ENCODE measurements at places on chromosomes 2 and 18.
A peak's percentile ranks its signal among the peaks of the same experiment; 100 is the strongest.

GRCh38 chr2:54557601-54558187 lies 101.6 kb downstream of the SPTBN1 start:
- DNase-seq, result peak; percentile 75

DNA sequence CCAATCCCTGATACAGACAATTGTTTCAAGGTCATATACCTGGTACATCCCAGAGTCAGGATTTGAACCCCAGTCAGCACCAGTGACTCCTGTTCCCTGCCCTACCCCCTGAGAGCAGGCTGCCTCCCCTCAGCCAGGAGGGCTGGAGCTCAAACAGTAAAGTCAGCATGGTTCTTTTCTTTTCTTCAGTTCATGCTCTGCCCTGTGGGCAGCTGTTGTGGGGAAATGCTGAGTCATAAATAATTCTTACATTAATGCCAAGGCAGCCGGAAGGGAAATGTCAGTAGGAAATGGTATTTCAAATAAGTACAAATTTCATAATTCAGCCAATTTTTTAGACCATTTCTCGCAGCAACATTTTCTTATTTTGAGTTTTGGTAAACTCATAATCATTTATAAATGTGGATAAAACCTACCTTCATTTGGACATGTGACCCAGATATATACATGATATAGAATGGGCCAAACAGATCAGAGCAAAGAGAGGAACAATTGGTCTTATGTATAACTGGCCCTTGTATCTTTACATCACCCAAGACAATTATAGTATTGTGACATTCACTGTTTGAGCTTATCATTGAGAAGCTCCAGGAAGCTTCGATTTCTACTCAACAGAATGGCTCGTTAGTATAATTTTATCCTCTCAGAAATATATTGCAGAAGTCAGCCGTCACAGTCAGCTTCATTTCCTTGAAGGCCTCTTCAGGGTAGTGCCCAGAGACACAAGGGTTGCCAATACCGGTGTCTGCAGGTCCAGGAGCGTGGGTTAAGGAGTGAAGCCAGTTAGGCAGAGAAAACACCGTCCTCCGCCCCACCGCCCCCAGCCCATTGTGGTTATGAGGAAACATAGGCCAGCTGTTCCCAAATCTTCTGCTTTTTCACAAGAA lies 28.0 kb upstream of the SCYGR1 start:
- peak; percentile 80 for DNase-seq

GRCh38 chr2:151367571-151367970 lies 10.2 kb downstream of the TNFAIP6 start:
- DNase-seq, result peak; percentile 78

DNA sequence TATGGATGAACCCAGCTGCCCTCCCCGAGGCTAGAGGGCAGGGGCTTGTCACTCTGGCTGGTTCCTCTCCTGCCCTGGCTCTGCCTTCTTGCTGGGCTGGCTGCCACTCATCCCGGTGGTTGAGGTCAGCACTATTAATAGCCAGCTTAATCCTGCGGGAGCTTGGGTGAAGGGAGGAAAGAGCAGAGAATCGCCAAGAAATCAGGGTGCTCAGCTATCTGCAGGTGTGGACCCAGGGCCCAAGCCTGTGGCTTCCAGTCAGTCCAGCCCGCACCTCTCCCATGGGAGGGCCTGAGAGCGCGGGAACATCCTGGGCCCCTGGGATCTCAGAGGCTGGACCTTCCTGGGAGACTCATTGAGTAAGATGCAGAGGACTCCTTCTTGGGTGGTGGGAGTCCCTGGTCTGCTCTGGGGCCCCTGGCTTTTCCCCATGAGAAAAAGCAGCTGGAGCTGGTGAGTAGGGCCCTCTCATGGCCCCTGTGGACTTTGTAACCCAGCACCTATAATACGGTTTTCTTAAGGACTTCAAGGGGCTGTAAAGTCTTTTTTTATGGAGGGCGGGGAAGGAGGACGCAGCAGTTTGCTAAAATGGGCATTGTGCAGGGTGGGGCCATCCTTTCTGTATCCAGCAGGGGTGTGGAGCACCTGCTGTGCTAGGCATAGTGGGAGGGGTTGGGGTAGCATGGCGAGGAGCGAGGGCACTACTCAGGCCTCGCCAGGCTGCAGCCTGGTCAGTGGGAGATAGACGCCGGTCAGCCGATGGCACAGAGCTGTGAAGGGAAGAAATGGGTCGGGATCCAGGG lies 27.4 kb upstream of the CNNM3 start:
- DNase-seq, result peak; percentile 78

- DNase-seq, result peak; percentile 95
These were observed 39.8 kb downstream of the ADCYAP1 start for GRCh38 chr18:944440-944839.

DNA sequence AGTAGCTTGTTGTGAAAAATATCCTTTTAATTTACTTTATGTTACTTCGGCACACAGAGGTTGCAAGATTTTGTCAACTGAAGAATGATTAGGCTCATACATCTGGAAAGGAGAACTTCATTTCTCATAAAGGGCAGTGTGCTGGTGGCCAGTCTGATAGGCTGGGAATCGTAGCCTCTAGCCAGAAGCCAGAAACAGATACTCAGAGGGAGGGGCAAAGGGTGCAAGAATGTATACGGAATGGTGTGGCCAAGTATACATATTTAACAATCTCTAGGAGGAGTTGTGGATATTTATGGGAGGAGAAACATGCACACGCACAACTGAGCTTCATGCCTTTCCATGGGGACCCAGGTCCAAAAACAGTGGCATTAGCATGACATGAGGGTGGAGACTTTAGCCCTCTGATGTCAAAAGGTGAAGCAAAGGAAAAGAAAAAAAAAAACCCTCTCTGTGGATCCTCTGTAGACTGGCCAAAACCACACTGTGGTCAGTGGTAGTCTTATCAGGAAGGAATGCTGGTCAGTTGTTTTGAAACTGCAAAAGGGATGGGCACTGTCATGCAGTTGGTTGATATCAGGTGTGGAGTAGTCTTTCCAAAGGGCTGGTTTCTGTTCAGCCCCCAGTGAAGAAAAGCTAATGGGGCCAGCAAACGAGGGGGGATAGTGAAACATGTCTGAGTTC lies 34.9 kb upstream of the APCDD1 start:
- DNase-seq, result peak; percentile 53

- DNase-seq, result peak; percentile 83
These were observed 88.3 kb downstream of the SOWAHC start for GRCh38 chr2:109702250-109702985.

GRCh38 chr18:79465392-79465991 lies 69.8 kb downstream of the NFATC1 start:
- DNase-seq, result no peak

GRCh38 chr2:151905963-151906632 lies 77.9 kb upstream of the ARL5A start:
- DNase-seq, result no peak

- no peak for DNase-seq
These were observed 33.2 kb downstream of the HS6ST1 start for GRCh38 chr2:128285329-128285931.

- DNase-seq, result no peak
These were observed 81.6 kb upstream of the NFU1 start for GRCh38 chr2:69518841-69519240.

GRCh38 chr2:10476723-10477442 lies 28.8 kb upstream of the ODC1 start:
- DNase-seq, result no peak

DNA sequence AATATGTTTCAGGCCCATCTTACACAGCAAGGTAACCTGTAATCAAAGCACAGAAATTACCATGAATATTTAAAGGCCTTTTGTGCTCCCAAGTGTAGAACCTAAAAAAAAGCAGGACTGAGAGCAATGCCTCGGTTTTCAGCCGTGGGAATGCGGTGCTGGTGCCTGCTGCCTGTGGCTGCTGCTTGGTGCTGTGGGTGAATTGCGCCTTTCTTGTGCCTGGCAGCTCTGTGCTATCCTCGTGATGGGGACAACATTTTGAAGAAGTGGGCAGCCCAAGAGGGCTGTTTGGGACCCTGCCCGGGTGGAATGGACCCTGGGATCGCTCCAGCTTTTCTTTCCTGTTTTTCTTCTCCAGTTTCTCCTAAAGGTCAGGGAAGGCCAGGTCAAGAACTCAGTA lies 91.2 kb downstream of the ASAP2 start:
- no peak for DNase-seq

DNA sequence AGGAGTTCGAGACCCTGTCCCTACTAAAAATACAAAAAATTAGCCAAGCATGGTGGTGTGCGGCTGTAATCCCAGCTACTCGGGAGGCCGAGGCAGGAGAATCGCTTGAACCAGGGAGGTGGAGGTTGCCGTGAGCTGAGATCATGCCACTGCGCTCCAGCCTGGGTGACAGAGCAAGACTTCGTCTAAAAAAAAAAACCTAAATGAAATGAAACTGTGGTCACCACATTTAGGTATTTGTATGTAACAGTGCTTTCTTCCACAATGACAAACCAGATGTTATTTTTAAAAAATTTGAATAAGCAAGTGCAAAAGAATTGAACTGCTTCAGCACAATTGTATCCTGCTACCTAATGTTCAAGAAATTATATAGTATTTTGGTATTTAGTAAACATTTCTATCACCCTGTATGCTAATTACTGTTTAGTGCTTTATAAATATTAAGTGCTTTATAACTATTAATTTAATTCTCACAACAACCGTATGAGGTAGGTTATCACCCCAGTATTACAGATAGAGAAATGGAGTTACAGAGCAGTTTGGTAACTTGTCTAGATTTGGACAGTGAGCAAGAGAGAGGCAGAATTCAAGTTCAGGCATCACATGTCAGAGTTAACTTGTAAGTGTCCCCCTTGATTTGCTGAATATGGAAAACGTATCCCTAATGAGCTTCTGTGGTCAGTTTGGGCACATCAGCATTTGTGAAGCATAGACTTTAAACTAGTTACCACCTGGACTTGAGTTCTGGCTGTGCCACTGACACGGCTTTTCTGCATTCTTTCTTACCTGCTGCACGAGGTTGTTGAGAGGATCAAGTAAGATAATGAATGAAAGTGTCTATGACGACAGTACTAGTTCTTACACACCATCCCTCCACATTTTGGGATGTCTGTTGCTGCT lies 14.4 kb downstream of the PHLPP1 start:
- no peak for DNase-seq

DNA sequence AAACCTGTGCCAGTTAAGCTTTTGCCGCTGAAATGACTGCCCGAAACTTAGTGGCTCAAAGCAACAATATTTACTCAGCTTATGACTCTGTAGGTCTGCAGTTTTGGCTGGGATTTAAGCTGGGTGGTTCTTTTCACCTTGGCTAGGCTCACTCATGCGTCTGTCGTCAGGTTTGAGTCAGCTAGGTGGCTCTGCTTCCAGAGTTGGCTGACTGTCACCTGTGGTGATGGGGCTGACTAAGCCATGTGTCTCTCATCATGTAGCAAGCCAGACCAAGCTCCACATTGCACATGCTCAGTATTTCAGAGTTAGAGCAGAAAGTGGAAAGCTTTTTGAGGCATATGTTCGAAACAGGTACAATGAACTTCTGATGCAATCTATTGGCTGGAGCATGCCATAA lies 354.8 kb downstream of the MEIS1 start:
- DNase-seq, result no peak

DNA sequence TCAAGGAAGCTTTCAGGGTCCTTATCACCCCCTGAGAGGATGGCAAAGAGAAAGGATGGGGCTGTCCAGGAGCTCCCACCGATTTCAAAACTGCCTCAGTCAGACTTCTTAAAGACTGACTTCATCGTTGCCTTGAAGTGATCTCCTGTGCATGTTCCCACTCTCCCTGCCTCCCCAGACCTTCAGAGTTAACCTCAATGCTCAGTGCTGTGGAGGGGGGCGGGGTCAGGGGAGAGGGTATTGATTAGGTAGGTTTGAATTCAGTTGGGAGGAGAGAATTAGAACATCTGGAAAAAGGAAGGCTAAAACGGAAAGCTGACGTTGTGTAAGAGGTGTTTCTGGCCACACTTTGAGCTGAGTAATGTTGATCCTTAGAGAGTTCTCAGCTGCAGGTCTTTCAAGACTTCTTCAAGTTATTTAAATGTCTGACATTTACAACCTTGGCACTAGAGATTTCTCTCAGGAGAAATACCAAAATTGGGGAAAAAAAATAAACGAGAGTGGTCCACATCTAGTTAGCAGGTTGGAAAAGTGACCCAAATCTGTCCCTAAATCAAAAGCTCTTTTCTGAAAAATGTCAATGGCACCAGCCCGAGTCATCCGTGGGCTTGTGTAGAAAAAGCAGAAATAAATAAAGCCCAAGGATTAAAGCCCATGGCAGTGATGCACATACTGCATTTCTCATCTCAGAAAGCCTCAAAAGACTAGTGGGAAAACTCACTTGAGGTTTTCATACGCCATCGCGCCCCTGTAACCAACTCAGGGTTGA lies 134.7 kb upstream of the EPAS1 start:
- DNase-seq, result no peak

- peak; percentile 80 for DNase-seq
These were observed 18.3 kb downstream of the DNPEP start for GRCh38 chr2:219369447-219369861.

GRCh38 chr2:224596289-224596688 lies 11.1 kb upstream of the CUL3 start:
- no peak for DNase-seq

GRCh38 chr18:41501848-41502247 lies 453.2 kb upstream of the PIK3C3 start:
- DNase-seq, result no peak

- DNase-seq, result no peak
These were observed 537.5 kb upstream of the FSIP2 start for GRCh38 chr2:185201063-185201462.

DNA sequence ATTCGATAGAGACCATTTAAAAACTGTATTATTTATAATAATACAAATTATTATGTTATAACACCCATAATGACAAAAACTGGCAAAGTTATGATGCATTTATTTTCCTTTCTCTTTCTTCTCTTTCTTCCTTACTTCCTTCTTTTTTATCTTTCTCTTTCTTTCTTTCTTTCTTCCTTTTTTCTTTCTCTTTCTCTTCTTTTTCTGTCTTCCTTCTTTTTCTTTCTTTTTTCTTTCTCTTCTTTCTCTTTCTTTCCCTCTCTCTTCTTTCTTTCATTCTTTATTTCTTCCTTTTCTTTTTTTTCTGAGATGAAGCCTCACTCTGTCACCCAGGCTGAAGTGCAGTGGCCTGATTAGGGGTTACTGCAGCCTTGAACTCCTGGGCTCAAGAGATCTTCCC lies 27.5 kb upstream of the ZNF516 start:
- DNase-seq, result no peak

GRCh38 chr2:142966284-142966683 lies 88.8 kb downstream of the KYNU start:
- DNase-seq, result no peak

- no peak for DNase-seq
These were observed 222.4 kb upstream of the COL3A1 start for GRCh38 chr2:188751816-188752215.

DNA sequence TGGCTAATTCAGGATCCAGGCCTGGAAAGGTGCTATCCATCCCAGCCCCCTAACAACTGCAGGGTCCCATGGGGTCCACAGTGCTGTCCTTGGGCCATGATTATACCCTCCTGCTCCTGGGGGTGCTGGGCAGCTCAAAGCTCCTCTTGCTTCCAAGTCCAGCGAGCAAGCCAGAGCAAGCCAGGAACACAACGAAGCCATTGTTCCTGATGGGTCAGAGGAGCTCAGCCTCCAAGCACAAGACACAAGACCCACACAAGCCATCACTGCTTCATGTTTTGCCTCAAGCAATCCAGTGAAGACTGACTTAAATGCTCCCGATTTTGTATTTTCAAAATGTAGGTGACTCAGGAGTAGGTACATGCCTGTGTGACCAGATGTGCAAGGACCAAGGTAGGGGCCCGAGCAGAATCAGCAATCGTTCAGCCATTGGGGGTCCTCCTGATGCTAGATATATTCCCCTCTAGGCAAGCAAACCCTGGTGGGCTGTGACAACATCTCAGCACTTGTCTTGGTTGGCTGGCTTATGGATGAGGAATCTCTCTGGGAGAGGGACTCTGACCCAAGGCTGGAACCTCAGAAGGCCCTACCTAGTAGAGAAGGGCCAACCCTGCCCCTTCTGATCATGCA lies 90.8 kb downstream of the EPAS1 start:
- DNase-seq, result no peak

Measured in astrocyte of the hippocampus (primary cell).